Stimulated activated naive CD4-positive, alpha-beta T cell (primary cell): ENCODE measurements at places on chromosomes 6 and 20.

DNA sequence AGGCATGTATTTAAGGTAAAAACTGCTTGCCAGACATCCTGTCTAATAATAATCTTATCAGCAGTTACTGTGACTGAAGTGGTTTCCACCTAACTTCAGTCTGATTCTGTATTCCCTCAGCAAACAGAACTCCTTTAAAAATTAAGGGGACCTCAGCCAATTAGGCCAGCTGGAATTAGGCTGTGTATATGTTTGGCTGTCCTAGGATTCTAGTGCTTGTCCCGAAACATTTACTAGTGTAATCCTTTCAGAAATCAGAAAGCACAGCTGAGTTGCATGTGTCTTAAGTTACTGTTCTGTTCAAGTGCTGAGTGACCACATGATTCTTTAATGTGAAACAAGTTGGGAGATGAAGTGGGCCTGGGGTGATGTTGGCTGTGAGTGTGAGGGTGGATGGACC lies 120.9 kb upstream of the SUPT3H start:
- no peak for DNase-seq

DNA sequence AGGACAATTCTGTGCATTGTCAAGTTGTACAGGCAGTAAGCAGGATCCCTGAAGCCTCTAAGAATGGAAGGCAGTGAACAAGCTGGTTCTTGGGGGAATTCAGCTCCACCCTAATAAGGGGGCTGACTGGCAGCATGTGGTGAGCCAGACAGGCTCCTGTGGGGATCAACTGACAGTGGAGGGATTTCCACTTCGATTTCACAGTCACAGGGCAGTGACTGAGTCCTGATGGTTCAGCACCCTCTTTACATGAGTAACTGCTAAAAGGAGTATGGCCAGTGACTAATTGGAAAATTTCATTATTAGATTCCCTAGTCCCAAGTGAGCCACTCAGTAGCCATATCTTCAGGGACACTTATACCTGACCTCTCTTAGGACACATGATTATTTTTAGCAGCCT lies 78.4 kb downstream of the NDUFAF5 start:
- no peak for DNase-seq

GRCh38 chr6:163707387-163708355 lies 293.2 kb downstream of the QKI start:
- no peak for DNase-seq

- no peak for DNase-seq
These were observed 54.3 kb upstream of the CNR1 start for GRCh38 chr6:88220493-88220892.

GRCh38 chr6:162198076-162198475 lies 529.5 kb downstream of the PRKN start:
- no peak for DNase-seq

DNA sequence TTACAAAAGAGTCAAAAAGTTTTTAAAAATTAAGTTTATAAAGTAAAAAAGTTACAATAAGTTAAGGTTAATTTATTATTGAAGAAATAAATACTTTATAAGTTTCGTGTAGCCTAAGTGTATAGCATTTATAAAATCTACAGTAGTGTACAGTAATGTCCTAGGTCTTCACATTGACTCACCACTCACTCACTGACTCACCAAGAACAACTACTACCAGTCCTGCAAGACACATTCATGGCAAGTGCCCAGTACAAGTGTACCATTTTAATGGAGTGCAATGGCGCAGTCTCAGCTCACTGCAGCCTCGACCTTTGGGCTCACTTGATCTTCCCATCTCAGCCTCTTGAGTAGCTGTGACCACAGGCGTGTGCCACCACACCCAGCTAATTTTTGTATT lies 128.2 kb downstream of the GPX5 start:
- DNase-seq: no peak

DNA sequence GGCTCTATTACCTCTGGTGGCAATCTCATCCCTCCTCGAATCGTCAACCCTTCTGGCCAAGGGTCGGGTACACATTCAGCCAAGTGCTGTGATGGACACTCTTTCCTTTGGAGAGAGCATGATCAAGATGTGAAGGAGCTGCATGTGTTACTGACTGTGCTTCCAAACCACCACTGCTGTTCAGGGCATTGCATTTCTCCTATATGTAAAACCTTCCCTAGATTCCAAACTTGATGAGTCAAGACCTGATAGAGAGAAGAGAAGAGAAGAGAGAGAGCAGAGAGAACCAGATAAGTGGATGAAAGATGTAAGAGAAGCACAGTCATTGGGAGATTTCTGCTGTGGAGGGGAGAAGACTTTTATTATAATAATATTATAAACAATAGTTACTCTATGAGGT lies 162.2 kb downstream of the KCNQ5 start:
- no peak for DNase-seq

GRCh38 chr6:165808021-165808420 lies 145.0 kb upstream of the PDE10A start:
- no peak for DNase-seq

- DNase-seq: no peak
These were observed 220.8 kb downstream of the OGFRL1 start for GRCh38 chr6:71509191-71510005.

- no peak for DNase-seq
These were observed 170.9 kb downstream of the FUT9 start for GRCh38 chr6:96186516-96187195.

DNA sequence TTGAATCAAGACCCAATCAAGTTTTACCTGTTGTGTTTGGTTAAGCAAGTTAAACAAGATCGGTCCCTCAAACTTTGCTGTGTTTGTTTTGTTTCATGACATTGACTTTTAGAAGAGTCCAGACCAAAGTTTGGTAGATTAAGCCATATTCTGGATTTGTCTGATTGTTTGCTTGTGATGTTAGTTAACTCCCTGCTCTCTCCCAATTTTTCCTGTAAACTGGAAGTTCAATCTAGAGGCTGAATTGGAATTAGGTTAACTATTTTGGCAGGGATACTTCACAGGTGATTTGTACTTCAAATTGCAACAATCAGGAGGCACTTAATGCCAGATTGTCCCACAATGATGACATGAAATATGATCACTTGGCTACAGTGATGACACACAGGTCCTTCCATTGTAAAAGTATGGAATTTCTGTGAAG lies 13.6 kb upstream of the SH3BGRL2 start:
- no peak for DNase-seq

DNA sequence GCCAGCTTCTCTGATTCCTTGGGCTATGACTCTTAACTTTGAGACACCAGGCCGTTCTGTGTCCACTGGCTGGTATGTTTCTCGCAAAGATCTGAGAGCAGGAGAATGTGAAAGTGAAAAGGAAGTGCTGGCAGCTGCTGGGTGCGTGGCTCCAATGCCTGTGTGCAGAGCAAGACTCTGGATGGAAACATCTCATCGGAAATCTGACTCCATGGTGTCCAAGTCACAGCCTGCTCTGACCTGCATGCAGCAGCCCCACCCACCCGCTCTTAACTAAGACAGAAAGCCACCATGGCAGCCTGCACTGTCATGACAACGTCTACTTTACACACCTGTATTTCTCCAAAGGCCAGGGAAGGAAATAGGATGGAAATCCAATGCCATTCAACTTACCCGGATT lies 66.3 kb upstream of the MPC1 start:
- DNase-seq: no peak

DNA sequence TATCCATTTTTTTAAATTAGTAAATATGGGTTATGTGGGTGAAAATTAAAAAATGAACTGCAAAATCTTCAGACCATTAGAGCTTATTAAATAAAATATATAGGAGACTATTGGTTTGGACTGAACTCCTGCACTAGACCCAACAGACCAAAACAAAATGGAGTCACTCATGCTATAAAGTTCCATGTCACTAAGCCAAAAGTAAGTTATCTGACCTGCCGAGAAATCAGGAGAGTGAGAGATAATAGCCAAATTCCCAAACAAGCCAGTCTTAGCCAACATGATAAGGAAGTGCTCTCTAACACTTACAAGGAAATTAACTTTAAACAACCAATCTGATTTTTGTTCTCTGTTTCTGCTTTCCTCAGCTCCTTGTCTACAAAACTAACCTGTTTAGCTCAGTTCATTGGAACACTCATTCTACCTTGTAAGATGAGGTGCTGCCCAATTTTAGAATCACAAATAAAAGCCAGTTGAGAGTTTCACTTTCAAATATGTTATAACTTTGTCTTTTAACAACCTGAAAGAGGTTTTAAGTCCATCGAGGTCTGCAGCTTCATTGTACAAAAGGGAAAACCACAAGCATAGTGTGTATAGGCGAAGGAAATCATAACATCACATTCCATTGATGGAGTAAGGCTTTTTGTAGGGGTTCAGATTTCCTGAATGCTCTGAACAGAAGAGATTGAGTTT lies 220.5 kb downstream of the TENT5A start:
- no peak for DNase-seq

GRCh38 chr6:341914-342831 lies 49.4 kb upstream of the IRF4 start:
- no peak for DNase-seq

GRCh38 chr20:29296256-29297230 lies 1960.9 kb upstream of the DEFB115 start:
- DNase-seq: no peak

GRCh38 chr6:33418690-33419291 lies 884 bp upstream of the CUTA start:
- no peak for DNase-seq

DNA sequence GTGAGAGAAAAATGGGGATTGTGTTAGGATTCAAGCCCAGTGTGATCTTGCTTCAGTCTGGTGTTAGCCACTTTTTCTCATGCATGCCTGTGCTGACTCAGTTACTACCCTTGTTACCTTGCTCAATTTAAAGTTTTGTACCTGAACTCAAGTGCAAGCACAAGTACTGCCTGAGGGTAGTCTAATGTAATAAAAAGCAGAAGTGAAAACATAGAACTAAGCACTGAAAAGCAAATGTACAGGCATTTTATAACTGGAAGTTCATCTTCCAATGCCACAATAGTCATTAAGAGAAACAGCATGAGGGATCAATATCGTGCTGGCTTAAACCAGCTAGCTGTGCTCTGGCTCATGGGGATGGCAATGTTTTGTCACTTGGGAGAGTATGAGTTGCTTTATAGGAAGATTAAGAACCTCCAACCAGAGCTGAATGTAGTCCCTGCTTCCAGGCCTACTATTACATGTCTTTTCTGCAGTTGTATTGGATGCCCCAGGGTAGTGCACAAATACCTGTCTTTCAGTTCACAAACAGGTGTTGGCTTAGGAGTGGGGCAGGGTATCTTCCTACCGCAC lies 48.7 kb downstream of the SLC35F1 start:
- DNase-seq: no peak

DNA sequence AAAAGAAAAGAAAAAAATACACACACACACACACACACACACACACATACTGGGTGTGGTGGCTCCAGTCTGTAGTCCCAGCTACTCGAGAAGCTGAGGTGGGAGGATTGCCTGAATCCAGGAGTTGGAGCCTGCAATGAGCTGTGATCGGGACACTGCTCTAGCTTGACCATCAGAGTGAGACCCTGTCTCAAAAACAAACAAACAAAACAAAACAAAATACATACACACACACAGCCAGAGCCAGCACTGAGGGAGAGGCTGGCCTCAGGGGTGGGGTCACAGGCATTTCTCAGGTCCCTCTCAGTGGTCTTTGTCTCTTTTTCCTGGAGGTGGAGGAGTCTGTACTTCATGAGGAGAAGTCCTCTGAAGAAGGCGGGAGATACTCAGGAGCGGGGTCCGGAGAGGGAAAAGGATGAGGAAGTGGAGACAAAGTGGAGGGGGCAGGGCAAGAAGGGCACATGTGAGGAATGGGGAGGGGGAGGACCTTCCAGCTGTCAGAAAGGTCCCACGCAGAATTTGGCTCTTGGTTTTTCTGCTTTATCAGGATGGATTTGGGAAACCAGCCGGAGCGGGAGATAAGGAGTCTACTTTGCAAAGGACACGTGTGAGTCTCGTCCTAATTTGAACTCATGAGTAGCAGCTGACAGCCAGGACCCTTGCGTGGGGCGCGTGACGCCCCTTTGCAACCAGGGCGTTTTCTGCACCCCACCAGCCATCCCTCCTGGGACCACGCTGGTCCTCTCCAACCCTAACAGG lies 7.7 kb upstream of the MICB start:
- DNase-seq: no peak

GRCh38 chr20:137668-138490 lies 4.5 kb upstream of the DEFB126 start:
- DNase-seq: no peak

GRCh38 chr20:47099825-47100441 lies 205.3 kb downstream of the EYA2 start:
- no peak for DNase-seq

- DNase-seq: no peak
These were observed 332.3 kb downstream of the PTPRT start for GRCh38 chr20:42857446-42857845.

DNA sequence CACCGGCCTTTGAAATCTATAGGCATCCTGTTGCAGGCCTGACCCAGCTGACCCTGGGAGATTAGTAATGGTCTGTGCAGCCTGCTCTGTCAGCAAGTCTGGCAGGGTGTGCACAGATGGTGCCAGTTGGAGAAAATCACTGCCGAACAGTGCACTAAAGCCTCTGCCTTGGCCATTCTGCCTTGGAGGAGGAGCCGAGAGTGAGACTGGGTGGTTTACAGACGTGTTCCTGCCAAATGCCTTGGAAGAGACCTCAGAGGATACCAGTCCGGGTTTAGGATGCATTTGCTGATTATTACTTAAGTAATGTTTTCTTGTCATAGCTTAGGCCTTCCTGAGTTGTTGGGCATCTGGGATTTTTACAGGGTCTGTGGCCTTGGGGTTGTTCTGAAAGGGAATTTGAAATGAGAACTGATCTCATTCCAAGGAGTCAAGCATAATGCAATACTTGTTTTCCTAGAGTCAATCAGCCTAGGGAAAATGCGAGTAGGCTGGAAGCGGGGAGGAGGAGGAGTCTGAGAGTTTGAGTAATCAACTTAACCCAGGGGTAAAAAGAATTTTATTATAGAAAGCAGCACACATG lies 292.1 kb downstream of the SOX4 start:
- DNase-seq: no peak
